ENCODE measurements at places on chromosomes 4 and X.

GRCh38 chr4:137540356-137540755 lies 8.1 kb upstream of the PCDH18 start:
- DNase-seq = no peak

DNA sequence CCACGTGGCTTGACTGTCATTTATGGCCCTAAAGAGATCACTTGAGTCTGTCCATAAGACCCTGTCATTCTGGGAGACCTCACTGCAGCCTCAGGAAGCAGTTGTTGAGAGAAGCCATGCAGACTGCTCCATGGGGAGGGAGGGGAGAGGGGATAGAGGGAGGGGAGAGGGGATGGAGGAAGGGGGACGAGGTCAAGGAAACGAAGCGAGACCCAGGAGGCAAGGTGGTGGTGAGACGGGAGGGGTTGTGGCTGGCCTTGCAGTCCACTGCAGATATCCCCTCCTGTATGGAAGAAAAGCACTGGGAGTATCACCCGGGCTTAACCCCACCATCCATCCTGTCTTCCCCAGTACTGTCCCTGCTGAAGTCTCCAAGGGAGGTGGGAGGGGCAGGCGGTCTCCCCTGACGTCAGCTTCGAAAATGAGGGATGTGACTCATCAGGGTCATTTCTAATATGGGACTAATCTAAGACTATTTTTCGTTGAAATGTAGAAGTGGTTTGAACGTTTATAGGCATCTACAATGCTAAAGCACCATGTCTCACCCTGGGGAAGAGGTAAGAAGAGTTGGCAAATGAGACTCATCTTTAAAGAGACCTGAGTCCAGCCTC lies 5.6 kb downstream of the TMEM255A start:
- DNase-seq = no peak

DNA sequence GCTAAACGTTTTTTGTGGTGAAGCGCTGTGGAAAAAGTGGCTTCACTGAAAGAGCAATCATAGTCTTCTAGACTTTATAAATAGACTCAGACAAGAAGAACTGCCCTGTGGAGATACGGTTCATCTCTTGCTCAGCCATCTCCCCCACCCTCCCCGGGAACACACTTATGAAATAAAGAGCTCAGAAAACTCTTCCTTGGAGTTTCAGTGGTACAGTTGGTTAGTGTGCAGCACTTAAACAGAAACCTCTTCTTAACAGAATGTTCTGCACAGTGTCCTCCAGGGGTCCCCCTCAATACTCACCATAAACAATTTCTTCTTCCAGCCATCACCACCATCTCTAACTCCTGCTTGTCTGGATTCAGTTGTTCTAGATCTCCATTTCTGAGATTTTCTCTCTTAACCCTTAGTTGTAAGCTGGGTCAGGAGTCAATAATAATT lies 313.0 kb downstream of the ARHGAP10 start:
- no peak for DNase-seq

DNA sequence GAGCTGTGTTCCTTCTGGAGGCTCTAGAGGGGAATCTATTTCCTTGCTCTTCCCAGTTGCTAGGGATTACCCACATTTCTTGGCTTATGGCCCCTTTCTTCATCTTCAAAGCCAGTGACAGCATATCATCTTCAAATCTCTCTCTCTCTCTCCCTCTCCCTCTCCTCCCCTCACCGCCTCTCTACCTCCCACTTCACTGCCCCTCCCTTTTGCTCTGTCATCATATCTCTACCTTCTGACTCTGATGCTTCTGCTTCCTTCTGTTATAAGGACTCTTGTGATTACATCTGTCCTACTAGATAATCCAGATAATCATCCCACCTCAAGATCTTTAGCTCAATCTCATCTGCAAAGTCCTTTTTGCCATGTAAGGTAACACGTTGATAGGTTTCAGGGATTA lies 93.1 kb upstream of the TEX13D start:
- no peak for DNase-seq

GRCh38 chr4:55138367-55138766 lies 13.0 kb upstream of the KDR start:
- DNase-seq = peak; percentile 33

All from fibroblast of pulmonary artery (primary cell).